Hypothalamus (tissue), 51 donors: ENCODE measurements at places on chromosomes 7 and 10.

DNA sequence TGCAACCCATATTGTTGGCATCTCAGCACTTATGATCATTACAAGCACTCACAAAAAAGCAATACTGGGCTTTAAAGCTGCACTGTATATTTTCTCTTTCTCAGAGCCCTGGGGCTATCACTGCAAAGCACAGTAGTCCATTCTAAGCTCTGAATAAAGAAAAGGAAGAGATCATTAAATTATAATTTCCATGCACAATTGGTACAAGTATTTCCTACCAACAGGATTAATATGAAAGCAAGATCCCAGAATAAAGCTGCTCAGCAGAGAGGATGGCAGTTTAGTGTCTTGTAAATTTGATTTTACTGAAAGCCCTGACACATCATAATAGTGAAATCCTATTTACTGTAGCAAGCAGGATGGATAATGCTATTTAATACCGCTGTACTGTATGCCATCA is 205.3 kb downstream of the CHCHD3 start:
- DNase-seq = no peak

- DNase-seq = no peak
Measured at GRCh38 chr7:85474234-85474633, 287.4 kb upstream of the SEMA3D start.

- no peak for DNase-seq
Measured at GRCh38 chr7:105530126-105530525, 1.9 kb upstream of the RINT1 start.

GRCh38 chr7:69553190-69553589 is 45.1 kb upstream of the AUTS2 start:
- DNase-seq = no peak

DNA sequence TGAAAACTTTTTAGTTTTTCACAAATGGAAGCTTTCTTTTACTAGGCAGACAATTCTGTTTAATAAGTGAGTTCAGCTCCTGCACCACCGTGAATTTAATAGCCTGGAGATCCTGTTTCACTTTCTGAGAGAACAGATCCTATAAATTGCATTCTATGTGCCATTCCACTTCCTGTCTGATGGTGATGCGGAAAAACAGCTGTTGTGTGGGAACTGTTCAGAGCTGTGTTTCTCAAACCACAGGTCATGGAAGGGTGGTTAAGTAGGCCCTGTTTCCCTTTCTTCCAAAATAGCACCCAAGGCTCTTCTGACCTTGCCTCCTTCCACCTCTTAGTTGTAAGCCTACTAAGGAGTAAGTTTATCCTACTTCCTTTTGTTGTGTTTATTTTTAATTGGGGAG is 97.2 kb upstream of the DKK1 start:
- no peak for DNase-seq

- DNase-seq = no peak
Measured at GRCh38 chr10:62895063-62895462, 78.9 kb upstream of the EGR2 start.

GRCh38 chr10:130867446-130868194 is 443.9 kb downstream of the TCERG1L start:
- no peak for DNase-seq

DNA sequence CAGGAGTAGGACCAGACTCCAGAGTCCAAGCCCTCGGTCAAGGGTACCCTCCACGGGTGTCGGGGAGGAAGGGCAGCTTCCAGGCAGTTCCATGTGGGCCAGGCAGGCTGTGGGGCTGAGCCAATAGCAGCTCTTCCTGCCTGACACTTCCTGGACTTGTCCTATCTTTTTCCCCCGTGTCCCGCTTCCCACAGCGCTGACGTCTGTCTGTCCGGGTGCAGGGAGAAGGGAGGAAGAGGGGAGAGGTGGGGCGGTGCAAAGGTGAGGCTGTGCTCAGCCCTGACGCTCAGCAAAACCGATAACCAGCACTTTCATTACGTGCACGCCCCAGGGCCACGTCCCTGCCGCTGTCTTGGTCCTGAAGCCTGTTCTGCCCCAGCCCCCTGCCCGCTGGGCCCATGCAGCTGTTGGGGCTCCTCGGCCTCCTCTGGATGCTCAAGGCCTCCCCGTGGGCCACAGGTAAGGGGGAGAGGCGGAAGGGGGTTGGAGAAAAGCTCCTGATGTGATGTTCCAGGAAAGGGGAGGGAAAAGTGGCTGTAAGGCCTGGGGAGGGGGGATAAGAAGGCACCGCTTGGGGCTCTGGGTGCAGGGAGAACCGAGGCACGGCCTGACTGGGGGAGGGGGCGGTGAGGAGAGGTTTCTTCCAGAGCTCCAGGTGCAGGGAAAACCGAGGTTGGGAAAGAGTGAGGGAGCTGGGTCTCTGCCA is at the start of gene MUC3A:
Gene MUC3A (plus strand): TSS at position 308 of the 706 bp plus-strand sequence. CDS start 91 bp downstream, at position 399.
- no peak for DNase-seq

DNA sequence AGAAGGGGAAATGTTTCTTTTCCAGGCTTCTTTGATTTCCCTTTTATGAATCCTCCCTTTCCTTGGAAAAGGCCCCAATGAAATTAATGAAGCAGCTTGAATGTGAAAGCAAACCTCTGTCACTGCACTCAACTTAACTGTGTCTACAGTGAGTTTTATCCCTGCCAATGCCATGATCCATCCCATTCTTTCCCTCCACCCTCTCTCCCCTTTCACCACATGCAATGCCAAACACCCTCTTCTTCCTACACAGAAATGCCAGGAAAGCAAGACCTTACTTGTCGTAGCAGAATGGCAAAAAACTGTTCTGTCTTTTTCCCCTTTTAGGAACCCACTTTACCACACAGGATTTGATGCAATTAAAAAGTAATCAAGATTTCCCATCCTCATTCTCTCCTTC is 47.3 kb upstream of the TRIL start:
- DNase-seq = no peak

- DNase-seq = no peak
Measured at GRCh38 chr7:11252705-11253272, 279.1 kb downstream of the PHF14 start.

DNA sequence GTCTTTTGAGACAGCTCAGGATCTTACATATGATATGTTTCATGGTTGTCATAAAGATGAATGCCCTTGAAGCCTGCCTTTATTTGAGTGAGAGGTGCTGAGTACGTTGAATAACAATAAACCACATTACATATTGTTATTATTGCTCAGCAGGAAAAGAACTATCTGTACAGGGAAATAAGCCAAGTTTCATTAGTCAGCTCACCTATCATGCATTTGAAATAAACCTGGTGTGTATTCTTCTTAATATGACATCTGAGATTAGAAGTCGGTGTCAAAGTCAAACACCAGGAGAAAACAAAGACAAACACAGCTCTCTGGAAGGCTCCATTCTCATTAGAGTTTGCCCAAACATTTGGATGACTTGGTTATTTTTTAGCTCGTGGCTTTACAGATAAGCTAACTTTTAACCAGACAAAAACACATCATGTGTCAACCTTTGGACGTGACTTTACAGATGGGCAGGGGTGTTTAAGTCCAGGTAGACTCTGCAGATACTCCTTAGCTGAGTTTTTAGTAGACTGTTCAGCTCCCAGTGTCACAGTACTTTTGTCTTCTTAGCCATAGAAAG is 71.2 kb upstream of the AOAH start:
- no peak for DNase-seq

- DNase-seq = no peak
Measured at GRCh38 chr10:27723436-27723835, 22.2 kb downstream of the MKX start.

DNA sequence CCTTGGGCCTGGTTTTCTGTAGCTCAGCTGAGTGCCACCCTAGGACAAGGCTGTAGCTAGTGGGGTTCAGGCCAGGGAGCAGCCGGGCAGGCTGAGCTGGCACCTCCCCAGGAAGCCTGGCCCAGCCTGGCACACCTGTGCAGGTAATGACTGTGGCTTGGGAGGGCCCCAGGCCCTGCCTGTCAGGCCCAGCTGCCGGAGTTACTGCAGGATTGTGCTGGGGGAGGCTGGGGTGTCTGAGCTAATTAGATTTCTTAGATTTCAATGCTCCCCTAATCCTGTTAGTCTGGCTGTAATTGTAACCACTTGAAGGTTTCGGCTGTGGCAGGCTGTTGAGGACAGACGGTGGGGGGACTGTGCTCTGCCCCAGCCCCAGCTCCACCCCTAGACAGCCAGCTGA is 6.0 kb downstream of the ZMIZ1 start:
- no peak for DNase-seq

DNA sequence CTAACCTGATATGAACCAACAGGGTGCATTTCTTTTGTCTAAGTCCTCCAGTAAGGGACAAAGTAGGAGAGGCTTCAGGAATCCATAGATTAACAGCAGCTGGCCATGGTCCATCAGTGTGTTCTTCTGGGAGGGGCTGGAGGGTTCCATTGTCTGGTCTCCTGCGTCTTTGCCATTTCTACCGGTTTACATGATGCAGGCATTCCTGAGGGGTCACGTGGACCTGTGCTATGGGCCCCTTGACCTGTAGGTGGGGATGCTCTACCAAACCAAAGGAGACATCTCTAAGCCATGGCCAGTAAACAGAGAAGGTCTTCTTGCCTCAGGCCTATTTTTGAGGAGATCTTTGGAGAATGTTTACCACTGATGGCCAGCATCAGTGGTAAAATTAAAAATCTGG is 28.7 kb upstream of the HABP2 start:
- no peak for DNase-seq

- no peak for DNase-seq
Measured at GRCh38 chr7:12299367-12299766, 88.3 kb downstream of the TMEM106B start.

GRCh38 chr10:44965651-44966097 is 6.1 kb downstream of the RASSF4 start:
- no peak for DNase-seq

GRCh38 chr10:29034592-29034991 is 254.3 kb upstream of the LYZL1 start:
- no peak for DNase-seq

DNA sequence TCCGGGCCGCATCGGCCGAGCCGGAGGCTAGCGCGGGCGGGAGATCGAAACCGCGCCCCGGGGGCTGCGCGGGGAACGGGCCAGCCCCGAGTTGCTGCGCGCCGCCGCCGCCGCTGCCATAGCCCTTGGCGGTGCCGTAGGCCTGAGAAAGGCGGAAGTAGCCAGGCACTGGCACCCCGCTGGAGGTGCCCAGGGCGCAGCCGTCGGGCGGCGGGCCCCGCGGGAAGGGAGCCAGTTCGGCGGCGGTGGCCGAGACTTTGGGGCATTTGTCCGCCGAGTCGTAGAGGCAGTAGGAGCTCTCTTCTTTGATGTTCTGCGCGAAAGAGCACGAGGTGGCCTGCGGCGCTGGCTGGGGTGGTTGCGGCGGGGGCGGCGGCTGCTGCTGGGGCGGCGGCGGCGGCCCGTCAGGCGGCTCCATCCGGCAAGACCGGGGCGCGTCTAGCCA is 587 bp downstream of the HOXA10 start:
- DNase-seq = no peak

DNA sequence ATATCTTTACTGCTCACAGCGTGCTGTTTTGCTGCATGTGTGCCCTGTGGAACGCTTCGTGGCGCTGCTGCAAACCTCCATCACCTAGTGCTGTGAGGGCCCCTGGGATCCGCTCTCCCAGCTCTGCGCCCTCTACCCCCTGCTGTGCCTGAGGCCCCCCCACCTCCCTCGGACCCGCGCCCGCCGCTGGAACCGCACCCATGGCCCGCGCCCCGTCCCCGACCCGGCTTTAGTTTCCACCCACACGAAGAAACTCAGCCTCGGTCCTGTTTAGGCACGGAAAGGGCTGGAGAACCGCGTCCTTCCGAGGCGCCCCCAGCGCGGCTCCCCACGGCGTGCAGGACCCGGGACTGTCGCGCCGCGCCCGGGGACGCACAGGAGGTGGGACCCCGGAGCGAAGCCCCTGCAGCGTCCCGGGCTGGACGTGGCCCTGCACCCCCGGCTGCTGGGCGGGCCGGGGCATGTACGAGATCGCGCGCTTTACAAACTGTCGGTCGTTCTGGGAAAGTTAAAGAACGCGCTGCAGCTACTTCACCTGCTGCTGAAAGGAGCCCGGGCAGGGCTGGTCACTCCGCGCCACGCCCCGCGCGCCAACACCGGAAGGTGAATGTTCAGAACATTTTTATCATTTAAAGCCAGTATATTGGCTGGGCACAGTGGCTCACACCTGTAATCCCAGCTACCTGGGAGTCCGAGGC is 54.3 kb downstream of the BMS1 start:
- no peak for DNase-seq

DNA sequence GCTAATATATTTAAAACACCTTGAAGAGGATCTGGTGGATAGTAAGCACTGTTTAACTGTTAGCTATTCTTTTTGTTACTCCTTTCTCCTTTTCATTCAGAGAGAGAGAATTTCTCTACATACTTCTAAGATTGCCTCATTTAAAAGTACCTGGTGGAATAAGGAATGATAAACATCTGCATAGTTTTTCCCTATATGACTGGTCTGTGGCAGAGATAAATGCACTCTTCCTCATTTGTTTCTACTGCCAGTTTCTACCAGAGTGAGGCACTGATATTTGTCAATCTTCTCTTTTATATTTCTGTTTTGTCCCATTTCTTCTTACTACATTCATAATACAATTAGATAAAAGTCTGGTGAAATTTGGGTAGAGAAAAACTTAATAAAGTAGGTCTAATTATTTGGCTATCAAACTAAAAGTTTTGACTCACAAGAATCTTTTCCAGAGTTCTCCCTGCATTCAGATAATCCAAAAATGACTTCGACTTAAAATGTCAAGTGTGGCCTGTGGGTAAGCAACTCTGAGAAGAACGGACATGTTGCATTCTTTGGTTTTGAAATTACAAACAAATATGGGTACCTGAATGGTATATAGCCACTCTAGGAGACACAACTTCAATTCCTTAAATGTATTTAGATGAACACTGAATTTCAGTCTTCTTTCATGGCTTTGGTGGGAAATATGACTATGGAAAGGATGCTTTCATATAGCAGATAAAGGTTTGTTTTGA is 38.8 kb downstream of the RNLS start:
- DNase-seq = no peak

DNA sequence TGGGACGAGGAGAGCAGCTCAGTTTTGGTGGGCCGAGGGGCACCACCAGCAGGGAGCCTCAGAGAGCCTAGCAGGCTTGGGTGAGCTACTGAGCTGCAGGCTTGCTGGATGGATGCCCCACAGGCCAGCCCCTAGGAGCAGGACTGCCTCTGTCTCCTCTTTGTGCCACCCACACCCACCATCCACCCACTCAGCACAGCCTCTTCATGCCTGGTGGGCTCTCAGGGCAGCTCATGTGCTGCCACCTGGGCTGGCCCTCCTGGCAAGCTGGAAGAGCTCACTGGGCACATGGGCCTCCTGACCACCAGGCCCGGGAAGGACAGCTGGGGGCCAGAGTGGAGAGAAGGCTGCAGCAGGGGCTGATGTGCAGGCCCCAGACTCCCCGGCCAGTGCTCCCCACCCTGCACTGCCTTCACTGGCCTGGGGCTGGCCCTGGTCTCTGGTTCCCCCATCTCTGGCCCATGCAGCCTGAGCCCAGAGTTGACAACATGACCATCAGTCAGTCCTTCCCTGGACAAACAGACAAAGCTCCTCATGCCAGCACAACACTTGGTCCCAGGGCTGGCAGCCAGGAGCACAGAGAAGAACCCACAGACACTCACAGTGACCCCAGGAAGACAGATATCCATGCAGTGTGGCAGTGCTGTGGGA is 8.2 kb downstream of the RASGEF1A start:
- DNase-seq = no peak

GRCh38 chr7:29033584-29033983 is 75.5 kb upstream of the TRIL start:
- no peak for DNase-seq
